Stimulated activated CD8-positive, alpha-beta memory T cell treated with anti-CD3 and anti-CD28 coated beads, Interleukin-7, amount 100 ng/mL, for 4 hours (primary cell): ENCODE measurements at places on chromosomes 3 and 15.

DNA sequence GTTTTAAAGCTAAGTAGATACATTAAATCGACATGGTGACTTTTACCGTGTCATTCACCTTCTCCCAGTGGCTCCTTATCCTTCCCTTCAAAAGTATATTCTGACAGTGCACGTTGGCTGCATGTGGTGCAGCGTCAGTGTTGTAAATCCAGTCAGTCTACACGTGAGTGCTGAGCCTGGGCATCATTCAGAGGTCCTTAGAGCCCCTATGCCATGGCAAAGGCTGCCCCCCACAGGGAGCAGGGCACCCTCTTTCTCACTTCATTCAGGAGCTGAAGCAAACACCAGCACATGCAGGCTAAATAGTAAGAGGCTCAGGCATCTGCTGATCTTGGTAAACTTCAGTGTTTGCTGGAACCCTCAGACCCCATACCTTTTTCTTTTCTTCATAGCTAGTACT lies 43.3 kb downstream of the RASGRP1 start:
- no peak for DNase-seq

- DNase-seq = no peak
Measured at GRCh38 chr3:184143327-184143726, 8.2 kb downstream of the EIF2B5 start.

GRCh38 chr3:335240-335639 lies 138.7 kb downstream of the CHL1 start:
- no peak for DNase-seq

DNA sequence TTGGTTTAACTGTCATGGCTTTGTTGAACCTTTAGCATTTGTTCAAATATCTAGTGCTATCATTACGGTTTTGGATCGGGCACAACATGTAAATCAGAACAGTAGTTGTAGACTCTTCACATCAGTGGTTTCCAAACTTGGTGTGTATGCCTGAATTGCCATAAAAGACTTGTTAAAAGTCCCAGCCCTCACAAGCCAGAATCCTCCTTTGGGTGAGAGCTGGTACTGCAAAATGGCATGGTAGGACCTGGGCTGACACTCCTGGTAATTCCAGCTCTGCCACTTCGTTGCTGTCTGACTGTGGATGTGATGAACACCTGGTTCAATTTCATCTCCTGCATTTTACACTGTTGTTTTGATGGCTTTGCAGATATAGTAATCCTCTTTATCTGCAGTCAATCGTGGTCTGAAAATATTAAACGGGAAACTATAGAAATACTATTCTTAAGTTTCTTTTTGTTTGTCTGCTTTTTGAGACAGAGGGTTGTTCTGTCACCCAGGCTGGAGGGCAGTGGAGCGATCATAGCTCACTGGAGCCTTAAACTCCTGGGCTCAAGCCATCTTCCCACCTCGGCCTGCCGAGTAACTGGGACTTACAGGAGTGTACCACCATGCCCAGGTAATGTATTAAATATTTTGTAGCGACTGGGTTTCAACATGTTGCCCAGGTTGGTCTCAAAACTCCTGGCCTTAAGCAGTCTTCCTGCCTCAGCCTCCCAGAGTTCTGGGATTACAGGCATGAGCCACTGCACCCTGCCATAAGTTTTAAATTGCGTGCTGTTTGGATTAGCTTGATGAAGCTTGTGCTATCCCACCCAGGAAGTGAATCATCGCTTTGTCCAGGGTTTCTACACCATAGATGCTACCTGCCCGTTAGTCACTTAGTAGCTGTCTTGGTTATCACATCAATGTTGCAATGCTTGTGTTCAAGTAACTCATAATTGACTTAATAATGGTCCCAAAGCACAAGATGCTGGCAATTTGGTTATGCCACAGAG lies 61.6 kb downstream of the RAB7A start:
- DNase-seq = peak; percentile 29

DNA sequence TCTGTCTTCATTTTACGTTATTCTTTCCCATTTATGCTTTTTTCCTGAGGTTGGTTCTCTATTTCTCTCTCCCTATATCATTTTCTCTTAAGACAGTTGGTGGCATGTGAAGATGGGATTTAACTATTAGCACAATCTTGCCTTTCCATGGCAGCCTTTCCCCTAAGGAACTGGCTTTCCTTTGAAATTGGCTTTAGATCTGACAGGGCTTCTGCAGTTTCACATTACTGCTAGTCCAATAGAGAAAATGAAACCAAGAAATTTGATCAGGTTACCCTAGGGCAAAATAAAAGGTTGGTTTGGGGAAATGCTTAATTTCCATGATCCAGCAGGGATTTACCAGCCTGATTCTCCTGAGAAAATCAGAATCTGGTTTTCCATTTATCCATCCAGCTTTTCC lies 22.7 kb upstream of the CHL1 start:
- no peak for DNase-seq

GRCh38 chr3:23647706-23648258 lies 158.0 kb upstream of the UBE2E1 start:
- no peak for DNase-seq

- no peak for DNase-seq
Measured at GRCh38 chr3:57078344-57078634, 17.8 kb downstream of the SPATA12 start.

- no peak for DNase-seq
Measured at GRCh38 chr3:44184319-44184953, 57.2 kb upstream of the TOPAZ1 start.

GRCh38 chr15:38391191-38391590 lies 62.7 kb upstream of the FAM98B start:
- no peak for DNase-seq

DNA sequence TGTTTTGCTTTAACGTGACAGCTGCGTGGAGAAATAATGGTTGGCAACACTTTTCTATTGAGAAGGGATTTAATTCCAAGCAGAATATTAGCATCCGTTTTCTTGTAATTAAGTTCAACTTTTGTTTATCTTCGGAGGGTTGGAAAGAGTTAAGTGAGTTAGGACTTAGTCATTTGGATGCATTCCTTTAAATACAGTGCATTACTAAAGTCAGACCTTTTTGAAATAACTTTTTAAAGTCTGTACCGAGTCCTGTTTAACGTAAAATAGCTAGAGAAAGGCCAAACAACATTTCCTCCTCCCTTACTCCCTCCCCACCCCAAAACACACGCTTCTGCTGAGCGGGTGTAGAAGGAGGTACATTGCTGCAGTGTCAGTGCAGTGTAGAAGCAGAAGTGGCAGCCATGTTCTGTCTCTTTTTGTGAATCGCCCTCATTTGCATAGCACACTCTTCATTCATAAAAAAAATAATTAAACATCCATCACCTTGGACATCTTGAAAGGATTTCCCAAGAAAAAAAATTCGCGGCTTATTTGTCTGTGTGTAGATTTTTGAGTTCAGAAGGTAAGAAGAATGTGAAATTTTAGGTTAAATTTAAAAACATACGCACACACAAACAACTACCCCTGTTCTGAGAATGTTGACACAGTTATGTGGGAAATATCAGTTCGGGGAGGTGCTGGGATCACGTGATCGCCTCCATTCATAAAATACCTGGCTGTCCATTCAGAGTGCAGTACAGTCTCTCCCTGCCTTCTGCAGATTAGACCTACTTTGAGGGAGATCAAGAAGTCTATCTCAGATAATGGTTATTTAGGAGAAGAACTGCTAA lies 1.6 kb downstream of the SPRED1 start:
- DNase-seq = no peak

GRCh38 chr3:169077394-169077906 lies 586.1 kb downstream of the MECOM start:
- DNase-seq = no peak

DNA sequence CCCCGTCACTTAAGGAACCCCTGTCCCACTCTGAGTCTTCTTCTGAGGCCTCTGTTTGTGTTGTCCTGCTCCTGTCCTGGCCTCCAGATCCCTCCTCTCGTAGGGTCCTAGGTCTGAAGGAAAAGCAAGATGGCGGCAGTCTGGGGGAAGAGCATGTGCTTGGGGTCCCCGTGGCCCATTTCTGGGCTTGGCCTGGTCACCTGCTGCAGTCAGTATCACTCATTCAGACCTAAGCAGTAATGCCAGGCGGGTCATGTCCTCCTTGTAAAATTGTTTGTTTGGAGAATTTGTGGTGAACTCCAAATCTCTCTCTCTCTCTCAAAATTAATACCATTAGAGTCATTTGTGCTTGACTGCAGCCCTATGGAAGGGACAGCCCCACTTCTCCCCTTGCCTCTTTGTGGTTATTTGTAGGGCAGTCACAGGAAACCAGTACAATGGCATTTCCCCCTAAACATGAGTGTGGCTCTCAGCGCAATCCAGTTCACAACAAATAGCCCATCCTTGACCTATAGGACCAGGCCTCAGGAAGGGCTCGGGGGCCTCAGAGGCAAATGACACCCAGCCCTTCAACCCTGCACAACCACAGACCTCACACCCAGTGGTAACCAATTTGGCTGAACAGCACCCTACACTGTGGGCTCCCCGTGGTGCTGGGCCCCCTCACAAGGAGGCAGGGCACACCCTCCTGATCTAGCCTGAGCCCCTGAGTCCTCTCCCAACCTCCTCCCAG lies 173.5 kb downstream of the OR4M2 start:
- peak; percentile 22 for DNase-seq

- no peak for DNase-seq
Measured at GRCh38 chr15:35197306-35197705, 112.2 kb upstream of the NANOGP8 start.

- DNase-seq = no peak
Measured at GRCh38 chr3:194107107-194107506, 28.8 kb upstream of the HES1 start.

GRCh38 chr3:182959474-182960350 lies 20.6 kb downstream of the DCUN1D1 start:
- no peak for DNase-seq

- no peak for DNase-seq
Measured at GRCh38 chr3:13575459-13576061, 26.6 kb downstream of the FBLN2 start.

GRCh38 chr3:68007621-68008226 lies 353.3 kb upstream of the SUCLG2 start:
- peak; percentile 10 for DNase-seq

DNA sequence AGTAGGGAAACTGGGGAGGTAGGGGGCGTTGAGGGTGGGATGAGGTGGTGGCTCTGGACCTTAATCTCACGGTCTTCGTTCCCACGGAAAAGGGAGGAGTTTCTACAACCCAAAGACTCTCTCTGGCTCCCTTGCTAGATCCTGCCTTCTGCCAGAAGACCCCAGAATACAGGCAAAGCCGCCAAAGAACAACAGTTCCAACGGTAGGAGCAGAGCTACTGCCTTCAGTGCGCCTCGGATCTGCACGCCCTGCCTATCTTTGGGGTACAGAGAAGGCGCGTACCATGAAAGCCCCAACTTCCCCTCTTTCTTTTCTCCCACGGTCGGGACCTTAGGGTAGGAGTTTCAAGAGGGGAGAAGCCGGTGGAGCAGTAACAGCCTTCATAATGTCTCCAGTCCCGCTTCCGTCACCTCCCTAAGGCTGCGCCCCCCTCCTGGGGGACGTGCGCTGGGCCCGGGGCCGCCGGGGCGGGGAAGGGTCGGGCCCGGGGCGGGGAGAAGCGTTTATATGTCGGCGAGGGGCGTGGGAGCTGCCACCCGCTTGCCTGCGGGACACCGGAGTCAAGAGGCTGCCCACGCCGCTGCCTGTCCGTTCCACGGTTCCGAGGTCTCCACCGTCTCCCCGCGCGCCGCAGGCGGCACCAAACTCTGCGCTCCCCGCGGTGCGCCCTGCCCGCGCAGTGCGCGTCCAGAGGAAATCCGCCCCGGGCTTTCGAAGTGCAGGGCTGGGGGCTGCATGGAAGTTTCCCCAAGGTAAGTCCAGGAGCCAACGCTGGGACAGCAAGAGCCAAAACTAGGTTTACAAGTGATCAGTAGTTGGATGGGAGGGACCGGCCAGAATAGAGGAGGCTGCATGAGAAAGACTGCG lies at the start of gene COL6A6:
COL6A6 (plus strand) TSS at position 533 of the 868 bp plus-strand sequence. CDS start 43,188 bp downstream, outside the sequence.
- no peak for DNase-seq

- no peak for DNase-seq
Measured at GRCh38 chr3:109930582-109930981, 593.2 kb upstream of the DPPA4 start.

GRCh38 chr3:146160321-146160963 lies 542 bp downstream of the PLOD2 start:
- DNase-seq = no peak

DNA sequence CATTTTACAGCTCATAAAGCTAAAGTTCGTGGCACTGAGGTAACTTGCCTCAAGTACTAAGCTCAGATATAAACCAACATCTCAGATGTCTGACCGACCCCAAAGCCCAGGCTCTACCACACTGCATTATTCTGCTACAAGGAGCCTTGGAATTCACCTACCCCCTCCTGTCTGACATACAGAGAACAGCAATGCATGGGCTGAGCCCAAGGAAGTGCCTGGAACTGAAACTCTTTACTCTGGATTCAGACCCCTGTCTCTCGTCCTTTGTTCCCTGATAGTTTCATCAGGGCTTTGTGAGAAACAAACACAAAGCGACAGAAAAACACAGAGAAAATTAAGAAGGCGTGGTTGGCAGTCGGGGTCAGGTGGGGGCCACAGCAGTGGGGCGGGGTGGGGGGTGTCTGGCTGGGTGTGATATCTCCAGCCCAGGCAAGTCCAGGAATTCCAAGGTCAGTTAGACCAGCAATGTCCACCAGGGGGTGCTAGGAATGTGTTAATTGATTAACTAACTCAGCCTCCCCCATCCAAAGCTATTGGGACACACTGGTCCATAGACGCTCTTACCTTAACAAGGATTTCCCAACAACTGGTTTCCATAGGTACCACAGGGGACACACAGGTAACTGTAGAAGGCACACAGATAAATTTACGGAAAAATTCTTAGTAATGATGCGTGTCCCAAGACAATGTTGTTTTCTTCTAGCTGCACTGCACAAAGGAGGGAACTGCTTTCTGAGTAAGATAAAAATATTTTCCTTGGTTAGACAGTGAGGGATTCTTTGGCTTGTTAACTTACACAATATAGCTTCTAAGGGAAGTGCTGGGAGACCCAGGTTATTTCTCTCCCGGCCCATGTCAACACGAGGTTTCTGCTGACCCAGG lies 18.8 kb upstream of the SSUH2 start:
- DNase-seq = no peak

GRCh38 chr15:40103864-40104271 lies 4.8 kb downstream of the BMF start:
- no peak for DNase-seq

GRCh38 chr3:41448396-41448795 lies 249.1 kb downstream of the CTNNB1 start:
- DNase-seq = no peak

- no peak for DNase-seq
Measured at GRCh38 chr15:57418635-57419034, 42.3 kb downstream of the CGNL1 start.

DNA sequence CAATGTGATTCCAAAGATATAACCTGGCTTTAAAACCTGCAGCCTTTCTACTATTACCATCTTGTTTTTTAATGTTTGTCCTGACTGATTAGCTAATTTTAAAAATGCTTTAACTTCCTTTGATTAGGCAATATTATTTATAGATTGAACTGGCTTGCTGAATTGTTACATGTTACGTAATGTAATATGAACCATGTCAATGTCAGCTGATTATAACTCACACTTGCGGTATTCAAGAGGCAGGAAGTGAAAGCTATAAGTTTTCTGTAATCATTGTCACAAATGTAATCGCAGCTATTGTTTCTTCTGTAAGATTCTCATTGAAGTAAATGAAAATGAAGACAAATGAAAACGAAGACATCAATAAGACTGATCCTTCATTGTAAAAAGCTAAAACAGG lies 146.8 kb downstream of the ROBO2 start:
- DNase-seq = no peak
